Activated T-cell treated with anti-CD3 and anti-CD28 coated beads for 48 hours (primary cell): ENCODE measurements at places on chromosomes 2 and 18.
A peak's percentile ranks its signal among the peaks of the same experiment; 100 is the strongest.

- no peak for DNase-seq
Observed at GRCh38 chr2:177796654-177797415, 275.7 kb downstream of the PDE11A start.

DNA sequence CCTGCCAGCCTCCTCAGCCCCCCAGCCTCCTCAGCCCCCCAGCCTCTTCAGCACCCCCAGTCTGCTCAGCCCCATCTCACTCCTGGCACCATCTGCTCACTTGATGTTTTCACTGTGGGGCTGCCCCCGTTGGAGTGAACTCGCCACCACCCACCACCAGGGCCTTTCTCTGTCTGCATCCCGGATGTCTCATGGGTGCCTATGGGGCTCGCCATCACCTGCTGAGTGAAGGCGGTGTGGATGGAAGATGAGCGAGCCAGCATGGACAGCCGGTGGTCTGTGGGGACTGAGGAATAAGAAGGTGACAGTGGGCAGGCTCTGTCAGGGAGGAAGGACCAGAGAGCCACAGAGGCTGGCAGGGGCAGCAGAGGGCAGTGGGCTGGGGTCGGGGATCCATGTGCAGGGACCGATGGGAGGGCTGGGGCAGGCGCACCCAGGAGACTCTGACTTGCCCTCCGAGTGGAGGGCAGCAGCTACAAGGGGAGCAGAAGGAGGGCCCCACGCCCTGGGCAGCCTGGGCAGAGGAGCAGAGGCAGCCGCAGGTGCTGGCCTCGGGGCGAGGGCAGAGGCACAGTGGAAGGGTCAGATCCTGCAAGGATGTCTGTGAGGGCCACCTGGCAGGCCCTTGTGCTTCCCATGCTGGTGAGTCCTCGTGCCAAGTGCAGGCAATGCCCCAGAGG is 74.7 kb upstream of the ODC1 start:
- DNase-seq, result no peak

GRCh38 chr18:78861116-78861515 is 118.5 kb upstream of the SALL3 start:
- no peak for DNase-seq

DNA sequence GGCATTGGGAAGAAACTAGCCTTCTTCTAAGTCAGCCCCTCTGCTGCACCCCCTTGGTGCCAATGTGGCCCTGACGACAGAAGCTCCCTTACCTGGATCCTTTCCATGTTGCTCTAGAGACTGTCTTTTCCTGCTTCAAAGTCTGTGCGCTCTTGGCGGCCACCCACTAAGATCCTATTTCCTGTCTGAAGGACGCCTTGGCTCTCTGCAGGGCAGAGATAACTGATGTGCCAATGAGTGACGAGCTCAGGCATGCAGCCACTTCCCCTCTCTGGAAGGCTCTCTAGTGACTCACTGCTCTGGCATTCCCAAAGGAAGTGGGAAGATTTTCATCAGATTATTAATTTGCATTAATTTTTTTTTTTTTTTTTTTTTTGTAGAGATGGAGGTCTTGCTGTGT is 273.5 kb downstream of the CDH20 start:
- DNase-seq, result no peak

GRCh38 chr2:9336241-9336575 is 87.1 kb downstream of the ITGB1BP1 start:
- peak; percentile 9 for DNase-seq

GRCh38 chr18:75067996-75068645 is 140.8 kb downstream of the PTGR3 start:
- no peak for DNase-seq
